ENCODE measurements at places on chromosomes 11 and 22. TPM values are rescaled to one million over a fixed set of nuclear protein-coding genes. Genes with fewer than 3 reads are reported as not detected.
A peak's percentile ranks its signal among the peaks of the same experiment; 100 is the strongest.

OR9I1 gene
- total RNA-seq: not detected

FAM118A gene
- 73.2 TPM for total RNA-seq

CABP4 gene
- total RNA-seq: not detected

C11orf97 gene
- not detected for total RNA-seq

OR5L2 gene
- not detected for total RNA-seq

TSKU gene
- 31.4 TPM for total RNA-seq

LDHAL6A gene
- not detected for total RNA-seq

ARHGEF17 gene
- 43.2 TPM for total RNA-seq

MISFA gene
- total RNA-seq: 5.0 TPM

DNA sequence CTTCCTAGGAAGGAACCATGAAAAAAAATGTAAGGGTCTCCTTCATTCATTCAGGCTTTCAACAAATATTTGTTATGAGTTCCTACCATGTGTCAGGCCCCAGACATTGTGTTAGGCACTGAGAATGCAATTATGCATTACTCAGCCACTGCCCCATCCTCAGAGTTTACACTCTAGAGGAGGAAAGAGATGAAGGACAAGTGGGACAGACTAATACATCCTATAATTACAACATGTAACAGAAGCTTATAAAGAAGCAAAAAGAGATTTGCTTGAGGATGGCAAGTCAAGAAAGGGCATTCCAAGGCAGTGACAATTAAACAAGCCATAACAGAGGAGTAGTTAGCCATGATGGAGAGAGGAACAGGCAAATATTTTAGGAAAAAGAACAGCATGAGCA lies 78.6 kb downstream of the FAM168A start:
- H3K27ac ChIP-seq: no peak overlapping the region
- no peak overlapping the region for H3K4me3 ChIP-seq
- H3K4me1 ChIP-seq: no peaks in the 10 kb centered on the region
- DNase-seq: no peak

DNA sequence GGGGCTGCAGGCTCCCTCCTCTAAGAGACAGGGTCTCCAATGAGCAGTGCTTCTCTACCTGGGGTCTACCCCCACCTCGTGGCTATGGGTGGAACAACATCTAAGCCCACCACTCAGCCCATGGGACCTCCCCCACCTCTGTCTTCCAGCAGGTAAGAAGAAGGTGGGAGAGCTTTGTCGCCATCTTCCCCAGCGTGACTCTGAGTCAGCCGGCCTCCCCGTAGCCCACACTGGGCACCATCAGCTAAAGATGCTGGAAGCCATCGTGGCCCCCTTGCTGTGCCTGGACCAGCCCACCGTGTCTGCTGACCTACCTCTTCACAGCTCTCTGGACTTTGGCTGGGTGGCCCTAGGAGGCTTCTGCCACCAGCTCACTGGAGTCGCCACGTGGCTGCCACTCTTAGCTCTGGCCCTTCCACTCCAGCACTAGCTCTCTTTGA lies 944 bp downstream of the C11orf86 start:
- no peaks in the 10 kb centered on the region for H3K27me3 ChIP-seq
- H3K36me3 ChIP-seq: no peaks in the 10 kb centered on the region
- H3K27ac ChIP-seq: no peak overlapping the region
- no peak overlapping the region for H3K4me3 ChIP-seq

DNA sequence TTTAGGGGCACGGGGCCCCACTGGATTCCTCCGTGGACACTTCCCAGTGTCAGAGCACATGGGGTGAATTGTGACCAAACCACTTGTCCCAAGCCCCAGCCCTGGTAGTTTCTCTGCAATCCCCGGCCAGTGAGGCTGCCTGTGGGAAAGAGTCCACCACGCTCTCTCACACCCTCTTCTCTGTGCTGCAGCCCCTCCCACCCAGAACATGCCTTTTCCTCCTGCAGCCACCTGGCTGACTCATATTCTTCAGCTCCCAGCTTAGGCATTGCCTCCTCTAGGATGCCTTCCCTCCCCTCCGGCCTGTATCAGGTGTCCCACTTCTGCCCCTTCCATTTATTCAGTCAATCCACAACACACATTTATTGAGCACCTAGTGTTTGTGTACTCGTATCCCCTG lies 5.4 kb upstream of the RPS6KB2 start:
- no peak overlapping the region for H3K27ac ChIP-seq
- no peak for DNase-seq
- H3K4me3 ChIP-seq: no peak overlapping the region
- no peaks in the 10 kb centered on the region for H3K36me3 ChIP-seq
- no peaks in the 10 kb centered on the region for H3K27me3 ChIP-seq

DNA sequence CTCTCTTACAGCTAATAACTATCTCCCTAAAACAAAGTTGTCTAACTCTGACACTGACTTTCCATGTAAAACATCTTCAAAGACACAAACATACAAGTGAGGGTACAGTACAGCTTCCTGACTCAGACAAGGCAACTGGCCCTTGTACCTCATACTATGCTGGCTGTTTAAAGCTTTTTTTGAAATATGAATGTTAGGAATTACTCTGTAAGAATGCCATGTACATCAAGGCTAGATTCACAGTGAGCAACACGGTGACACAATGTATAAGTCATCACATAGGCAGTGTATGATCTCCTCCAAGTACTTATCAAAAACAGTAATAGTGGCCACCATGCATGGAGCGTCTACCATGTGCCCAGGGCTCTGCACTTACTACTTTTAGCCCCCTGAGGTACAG lies 28.6 kb downstream of the ALG8 start:
- DNase-seq: no peak
- peaks cover 20% of the 10 kb centered on the region for H3K36me3 ChIP-seq
- no peak overlapping the region for H3K27ac ChIP-seq

DNA sequence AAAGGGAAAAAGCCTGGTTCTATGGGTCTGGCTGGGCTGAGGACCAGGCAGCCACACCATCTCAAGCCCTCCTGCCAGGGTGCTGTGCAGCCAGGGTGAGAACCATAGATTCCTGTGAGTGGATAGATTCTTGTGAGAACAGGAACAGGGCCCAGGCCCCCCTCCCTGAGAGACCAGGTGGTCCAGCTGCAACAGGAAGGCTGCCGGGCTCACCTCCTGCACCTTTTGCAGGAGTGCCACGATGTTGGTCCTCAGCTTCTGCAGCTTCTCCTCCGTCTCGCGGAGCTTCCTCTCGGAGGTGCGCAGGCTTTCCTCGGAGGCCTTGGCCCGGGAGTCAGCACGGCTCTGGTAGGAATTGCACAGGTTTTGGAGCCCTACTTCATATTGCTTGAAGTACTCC lies 40.8 kb downstream of the MORC2 start:
- H3K4me3 ChIP-seq: no peak overlapping the region
- H3K27me3 ChIP-seq: no peaks in the 10 kb centered on the region
- H3K27ac ChIP-seq: no peak overlapping the region
- DNase-seq: no peak

- H3K36me3 ChIP-seq: no peaks in the 10 kb centered on the region
- H3K4me1 ChIP-seq: no peaks in the 10 kb centered on the region
- H3K27ac ChIP-seq: no peak overlapping the region
- DNase-seq: peak; percentile 28
- peaks cover 2% of the 10 kb centered on the region for H3K27me3 ChIP-seq
- no peak overlapping the region for H3K4me3 ChIP-seq
These were observed 14.9 kb downstream of the ADAMTS8 start for GRCh38 chr11:130413405-130414106.

DNA sequence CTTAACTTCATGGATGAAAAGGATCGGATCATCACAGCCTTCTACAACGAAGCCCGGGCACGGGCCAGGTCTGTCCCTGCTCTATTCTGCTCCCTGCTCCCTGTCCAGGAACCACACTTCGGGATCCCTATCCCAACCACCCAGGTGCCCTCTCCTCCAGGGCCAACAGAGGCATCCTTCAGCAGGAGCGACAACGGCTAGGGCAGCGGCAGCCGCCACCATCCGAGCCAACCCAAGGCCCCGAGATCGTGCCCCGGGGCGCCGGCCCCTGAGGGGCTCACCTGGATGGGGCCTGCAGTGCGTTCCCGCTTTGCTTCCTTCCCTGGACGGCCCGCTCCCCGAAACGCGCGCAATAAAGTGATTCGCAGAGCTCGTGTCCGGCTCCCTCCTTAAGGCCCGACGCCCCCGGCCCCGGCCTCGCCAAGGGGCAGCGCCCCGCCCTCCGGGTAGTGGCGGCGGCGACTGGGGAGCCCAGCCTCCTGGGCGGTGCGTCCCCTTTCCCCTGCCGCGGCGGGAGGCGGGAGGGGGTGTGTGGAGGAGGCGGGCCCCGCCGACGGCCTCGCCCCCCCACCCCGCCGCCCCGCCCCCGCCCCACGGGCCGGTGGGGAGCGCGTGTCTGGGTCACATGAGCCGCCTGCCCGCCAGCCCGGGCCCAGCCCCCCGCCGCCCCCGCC lies at the start of gene VEGFB:
VEGFB (plus strand) TSS at position 672 of the 674 bp plus-strand sequence. CDS start 250 bp downstream, outside the sequence.
- H3K27me3 ChIP-seq: no peaks in the 10 kb centered on the region
- peak within 1 kb of the TSS; percentile 75 for H3K4me3 ChIP-seq
- H3K4me1 ChIP-seq: peaks cover 41% of the 10 kb centered on the region
- H3K36me3 ChIP-seq: no peaks in the 10 kb centered on the region

GRCh38 chr11:47329987-47330931 lies 22.2 kb downstream of the MYBPC3 start:
- no peak overlapping the region for H3K27ac ChIP-seq
- no peak for DNase-seq
- no peak overlapping the region for H3K4me3 ChIP-seq
- no peaks in the 10 kb centered on the region for H3K27me3 ChIP-seq
- no peaks in the 10 kb centered on the region for H3K4me1 ChIP-seq
- no peaks in the 10 kb centered on the region for H3K36me3 ChIP-seq

DNA sequence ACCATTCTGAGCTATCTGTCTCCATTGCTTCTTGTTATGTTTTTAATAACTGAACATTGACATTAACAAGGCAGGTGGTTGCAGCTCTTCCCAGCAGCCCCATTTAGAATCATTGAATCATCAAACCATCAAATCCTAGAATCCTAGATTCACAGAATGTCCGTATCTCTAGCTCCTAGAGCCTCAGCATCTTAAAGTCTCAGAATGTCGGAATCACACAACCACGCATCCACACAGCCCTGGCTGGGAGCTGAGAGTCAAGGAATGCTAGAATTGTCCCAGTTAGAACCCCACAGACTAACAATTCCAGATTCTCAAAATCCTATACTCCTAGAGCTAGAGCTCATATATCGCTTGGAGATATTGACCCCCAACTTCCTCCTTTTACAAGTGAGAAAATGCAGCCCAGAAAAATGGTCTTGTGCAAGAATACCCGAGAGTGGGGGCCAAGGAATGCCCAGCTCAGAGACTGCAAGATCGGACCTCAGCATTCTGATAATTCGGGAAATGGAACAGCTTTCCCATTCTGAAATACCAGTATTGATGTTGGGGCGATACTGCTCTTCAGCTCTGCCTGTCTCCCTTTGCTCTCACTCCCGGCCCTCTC lies 38.8 kb downstream of the PDE2A start:
- no peaks in the 10 kb centered on the region for H3K36me3 ChIP-seq
- no peak for DNase-seq
- no peaks in the 10 kb centered on the region for H3K27me3 ChIP-seq
- H3K27ac ChIP-seq: no peak overlapping the region

DNA sequence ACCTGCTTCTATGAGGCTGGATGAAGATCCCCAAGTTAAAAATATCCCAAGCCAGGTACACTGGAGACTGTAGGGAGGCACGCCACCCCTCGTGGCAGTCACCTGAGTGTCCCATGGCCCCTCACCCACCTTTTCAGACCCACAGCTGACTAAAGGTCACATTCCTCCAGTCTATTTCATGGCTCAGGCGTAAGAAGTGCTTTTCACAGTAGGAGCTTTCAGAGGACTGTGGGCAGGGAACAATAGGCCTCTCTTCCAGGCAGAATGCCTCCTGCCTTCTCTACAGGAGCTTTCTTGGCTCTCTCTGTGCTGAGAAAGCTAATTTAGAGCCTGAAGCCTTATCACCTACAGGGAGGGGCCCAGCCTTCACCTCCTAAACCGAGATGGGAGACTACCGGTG lies 73.8 kb downstream of the C11orf58 start:
- H3K27me3 ChIP-seq: no peaks in the 10 kb centered on the region
- H3K36me3 ChIP-seq: no peaks in the 10 kb centered on the region
- no peaks in the 10 kb centered on the region for H3K4me1 ChIP-seq
- H3K27ac ChIP-seq: no peak overlapping the region
- H3K4me3 ChIP-seq: no peak overlapping the region

DNA sequence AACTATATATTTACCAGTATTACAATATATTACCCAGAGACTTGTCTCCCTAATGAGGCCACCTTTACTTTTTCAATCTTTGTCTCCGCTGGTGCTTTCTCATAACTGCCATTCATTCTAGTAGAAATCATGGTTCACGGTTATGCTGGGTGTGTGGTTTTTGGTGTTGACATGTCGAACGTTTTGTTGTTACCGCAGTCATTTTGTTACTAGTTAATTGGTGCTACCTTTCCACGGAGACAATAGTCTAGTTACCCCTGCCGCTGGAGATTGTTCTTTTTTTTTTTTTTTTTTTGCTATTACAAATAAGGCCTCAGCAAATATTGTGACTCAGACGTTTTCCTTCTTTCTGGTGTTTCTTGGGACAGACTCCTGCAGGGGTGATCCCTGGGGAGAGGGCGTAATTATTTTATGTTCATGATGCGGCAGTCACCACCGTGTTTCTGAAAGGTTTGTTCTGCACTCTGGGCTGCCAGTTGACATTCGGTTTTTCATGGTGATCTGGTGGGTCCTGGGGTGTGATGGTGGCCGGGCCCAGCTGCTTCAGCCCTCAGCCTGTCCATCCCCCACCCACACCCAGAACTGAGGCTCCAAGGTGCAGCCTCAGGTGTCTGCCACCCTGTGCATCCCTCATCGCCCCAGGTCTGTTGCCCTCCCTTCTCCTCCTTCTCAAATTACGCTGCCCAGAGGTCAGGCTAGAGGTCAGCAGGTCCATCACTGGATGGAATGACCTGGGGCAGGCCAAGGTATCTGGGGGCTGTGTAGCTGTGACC lies 28.6 kb downstream of the LRP5 start:
- peak overlapping the region; percentile 95 for H3K27ac ChIP-seq
- no peak overlapping the region for H3K4me3 ChIP-seq
- no peak for DNase-seq
- H3K36me3 ChIP-seq: no peaks in the 10 kb centered on the region
- H3K4me1 ChIP-seq: peaks cover 70% of the 10 kb centered on the region
- no peaks in the 10 kb centered on the region for H3K27me3 ChIP-seq

GRCh38 chr11:108680271-108680670 lies 15.4 kb downstream of the DDX10 start:
- no peak overlapping the region for H3K27ac ChIP-seq
- H3K27me3 ChIP-seq: no peaks in the 10 kb centered on the region
- H3K4me3 ChIP-seq: no peak overlapping the region
- H3K4me1 ChIP-seq: no peaks in the 10 kb centered on the region

DNA sequence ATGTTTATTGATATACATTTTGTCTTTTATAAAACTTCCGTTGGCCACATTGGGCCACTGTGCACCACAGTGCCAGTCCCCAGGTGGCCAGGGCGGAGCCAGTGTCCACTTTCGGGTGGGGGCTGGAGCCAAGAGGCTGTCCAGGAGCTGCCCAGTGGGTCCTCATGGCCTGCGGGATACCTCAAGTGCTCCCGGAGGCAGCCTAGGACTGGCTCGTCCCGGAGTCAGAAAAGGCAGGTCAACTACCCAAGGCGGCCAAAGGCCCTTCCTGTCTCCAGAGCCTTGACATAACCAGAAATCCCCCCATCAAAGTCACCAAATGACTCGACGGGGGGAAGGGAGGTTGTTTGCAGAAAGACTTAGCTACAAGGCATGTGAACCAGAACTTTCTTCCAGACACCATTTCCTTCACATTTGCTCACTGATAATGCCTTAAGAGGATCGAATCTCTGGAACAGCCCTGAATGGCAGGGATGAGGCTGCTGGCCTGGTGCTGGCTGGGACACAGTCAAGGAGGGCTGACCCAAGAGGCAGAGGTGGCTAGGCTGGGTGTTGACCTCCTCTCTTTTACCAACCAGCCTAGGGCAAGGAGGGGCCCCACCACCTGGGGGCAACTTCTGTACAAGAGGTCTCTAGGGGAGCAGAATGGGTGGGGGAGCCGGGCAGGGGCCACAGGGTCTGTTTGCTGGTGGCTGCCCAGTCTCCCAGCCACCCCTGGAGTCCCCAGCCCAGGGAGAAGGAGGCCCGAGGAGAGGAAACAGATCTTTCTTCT lies 8.4 kb downstream of the MRGPRF start:
- H3K36me3 ChIP-seq: no peaks in the 10 kb centered on the region
- no peak overlapping the region for H3K27ac ChIP-seq
- DNase-seq: no peak

Measured in Panc1 (cell line).